ENCODE measurements at places on chromosomes 1 and 21.
A peak's percentile ranks its signal among the peaks of the same experiment; 100 is the strongest.

- peak; percentile 35 for DNase-seq
These were observed 48.1 kb upstream of the WNT2B start for GRCh38 chr1:112460615-112461014.

DNA sequence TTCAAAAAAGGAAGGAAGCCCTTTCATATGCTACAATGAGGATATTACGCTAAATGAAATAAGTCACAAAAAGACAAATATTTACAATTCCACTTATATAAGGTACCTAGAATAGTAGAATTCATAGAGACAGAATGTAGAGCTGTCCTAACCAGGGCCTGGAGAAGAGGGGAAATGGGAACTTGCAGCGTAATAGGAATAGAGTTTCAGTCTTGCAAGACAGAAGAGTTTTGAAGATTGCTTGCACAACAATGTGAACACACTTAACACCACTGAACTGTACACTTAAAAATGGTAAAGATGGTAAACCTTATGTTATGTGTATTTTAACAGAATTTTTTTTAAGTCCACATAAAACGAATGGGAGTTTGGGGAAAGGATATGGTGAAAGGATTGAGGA, 2.9 kb downstream of the CD1B start:
- no peak for DNase-seq

DNA sequence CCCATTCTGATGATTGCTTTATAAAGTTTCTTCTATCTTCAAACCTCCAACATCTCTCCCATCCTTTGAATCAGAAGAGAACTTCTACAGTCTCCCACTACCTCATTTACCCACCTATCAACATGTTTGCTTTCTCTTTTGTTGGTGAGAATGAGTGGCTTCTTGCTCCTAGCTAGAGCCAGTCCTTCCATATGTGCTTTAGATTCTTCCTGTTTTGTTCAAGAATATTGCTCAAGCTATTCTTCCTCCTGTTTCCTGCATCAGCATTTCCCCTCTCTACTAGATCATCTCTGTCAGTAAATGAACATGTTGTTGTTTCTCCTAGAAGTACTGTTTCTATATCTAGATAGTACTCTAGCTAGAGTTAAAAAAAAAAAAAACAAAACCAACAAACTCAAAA, 6.3 kb downstream of the ATF6 start:
- DNase-seq = peak; percentile 36

DNA sequence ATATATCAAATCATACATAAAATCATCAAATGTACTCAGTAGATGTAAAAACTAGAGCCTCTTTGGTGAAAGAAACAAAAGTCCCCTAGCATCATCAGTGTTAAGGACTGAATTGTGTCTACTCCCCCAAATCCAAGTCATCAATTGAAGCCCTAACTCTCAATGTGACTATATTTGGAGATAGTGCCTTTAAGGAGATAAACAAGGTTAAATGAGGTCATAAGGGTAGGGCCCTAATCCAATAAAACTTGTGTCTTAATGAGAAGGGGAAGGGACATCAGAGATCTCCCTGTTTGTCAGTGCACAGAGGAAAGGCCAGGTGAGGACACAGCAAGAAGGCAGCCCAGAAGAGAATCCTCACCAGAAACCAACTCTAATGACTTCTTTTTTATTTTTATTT, 33.5 kb downstream of the USP24 start:
- DNase-seq = no peak

DNA sequence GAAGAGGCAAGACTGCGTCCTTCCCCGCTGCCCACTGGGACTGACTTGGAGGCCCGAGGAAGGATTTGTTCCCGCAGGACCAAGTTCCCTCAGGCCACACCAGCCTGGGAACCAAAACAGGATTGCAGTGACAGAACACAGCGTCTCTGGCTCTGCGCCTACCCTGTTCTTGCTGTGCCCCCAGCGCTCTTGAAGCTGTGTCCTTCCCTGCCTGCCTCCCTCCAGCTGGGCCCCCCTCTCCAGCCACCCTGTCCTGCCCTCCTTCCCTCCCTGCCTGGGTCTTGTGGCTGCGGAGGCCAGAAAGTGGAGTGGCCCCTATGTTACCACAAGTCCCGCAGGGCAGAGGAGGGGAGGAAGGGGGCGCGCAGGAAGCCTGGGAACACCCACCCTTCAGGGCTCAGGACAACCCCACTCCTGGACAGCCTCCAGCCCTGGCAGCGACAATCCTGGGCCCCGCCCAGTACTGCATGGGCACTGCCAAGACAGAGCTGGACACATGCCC, 164.9 kb downstream of the DYRK1A start:
- no peak for DNase-seq

GRCh38 chr1:159803956-159804689, 2.0 kb downstream of the FCRL6 start:
- DNase-seq = no peak

- no peak for DNase-seq
These were observed 646.0 kb upstream of the TMPRSS15 start for GRCh38 chr21:19049567-19049966.

All from amniotic epithelial cell (primary cell).